Natural killer cell (primary cell): ENCODE measurements at places on chromosomes 4 and X. TPM values are rescaled to one million over a fixed set of nuclear protein-coding genes. Genes with fewer than 3 reads are reported as not detected.

TBX22 gene
- total RNA-seq: not detected

RGN gene
- total RNA-seq: not detected

STOX2 gene
- total RNA-seq: not detected

MCF2 gene
- 3.1 TPM for total RNA-seq

RPS6KA6 gene
- not detected for total RNA-seq

SPANXD gene
- not detected for total RNA-seq

GYPE gene
- 0.31 TPM for total RNA-seq

SMARCA1 gene
- total RNA-seq: 0.18 TPM

HTN1 gene
- not detected for total RNA-seq

DDIT4L gene
- not detected for total RNA-seq

SLC10A6 gene
- total RNA-seq: not detected

GC gene
- total RNA-seq: not detected

VEGFD gene
- not detected for total RNA-seq

ASB5 gene
- total RNA-seq: not detected

UCP1 gene
- total RNA-seq: not detected

ARR3 gene
- total RNA-seq: not detected

AREG gene
- total RNA-seq: 11.3 TPM

MAGEE2 gene
- total RNA-seq: not detected

DDX3X gene
- 1,297 TPM for total RNA-seq
